Stimulated activated CD8-positive, alpha-beta memory T cell treated with anti-CD3 and anti-CD28 coated beads, Interleukin-2, amount 100 ng/mL, for 1 hour (primary cell): ENCODE measurements at places on chromosomes 5 and 9.

DNA sequence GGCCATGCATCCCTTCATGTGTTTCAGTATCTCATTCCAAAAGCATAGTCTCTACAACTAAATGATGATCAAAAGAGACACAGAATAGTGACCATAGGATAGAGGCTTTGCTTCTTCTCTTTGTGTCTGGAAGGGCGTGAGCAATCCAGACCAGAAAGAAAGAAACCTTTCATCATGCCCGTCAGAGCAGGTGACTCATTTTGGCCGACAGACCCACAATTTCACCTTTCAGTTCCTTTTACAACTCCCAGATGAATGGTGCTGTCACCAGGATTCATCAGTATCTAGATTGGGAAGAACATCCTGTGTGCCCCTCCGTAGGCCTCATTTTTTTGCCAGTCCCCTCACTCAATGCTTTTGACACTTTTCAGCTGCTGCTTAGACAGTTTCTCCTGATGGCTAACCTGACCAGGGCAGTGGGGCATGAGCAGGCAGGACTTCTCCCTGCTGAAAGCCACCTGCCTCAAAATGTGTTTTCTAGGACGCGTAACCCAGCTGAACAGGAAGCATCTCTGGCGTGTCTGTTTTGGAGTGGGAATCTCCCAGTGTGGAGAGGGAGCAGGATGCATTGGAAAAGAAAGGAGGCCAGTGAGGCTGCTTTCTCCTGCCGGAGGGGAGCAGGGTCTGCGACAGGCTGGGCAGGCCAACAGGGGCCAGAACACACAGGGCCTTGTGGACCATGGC lies 21.2 kb downstream of the ABLIM3 start:
- no peak for DNase-seq

GRCh38 chr5:12669326-12669725 lies 765.1 kb upstream of the CTNND2 start:
- no peak for DNase-seq

- no peak for DNase-seq
Observed at GRCh38 chr5:143791848-143792731, 19.9 kb upstream of the HMHB1 start.

DNA sequence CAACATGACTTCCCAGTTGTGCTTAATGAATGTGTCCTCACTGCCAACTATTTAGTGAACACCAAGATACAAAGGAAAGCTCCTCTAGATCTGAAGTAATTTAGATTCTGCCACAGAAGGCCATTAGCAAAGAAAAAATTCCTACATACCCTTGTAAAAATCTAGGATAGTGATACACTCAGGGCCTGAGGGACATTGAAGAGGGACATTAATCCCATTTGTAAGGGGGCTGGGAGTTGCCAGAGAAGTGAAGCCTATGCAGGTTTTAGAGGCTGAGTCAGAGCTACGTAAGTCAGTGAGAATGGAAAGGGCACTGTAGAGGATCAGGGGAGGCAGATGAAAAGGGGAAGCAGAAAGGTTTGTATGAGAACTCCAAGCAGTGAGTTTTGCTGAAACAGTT lies 286.9 kb upstream of the TARS1 start:
- no peak for DNase-seq

- DNase-seq, result no peak
Observed at GRCh38 chr9:36881743-36882441, 152.2 kb downstream of the PAX5 start.

DNA sequence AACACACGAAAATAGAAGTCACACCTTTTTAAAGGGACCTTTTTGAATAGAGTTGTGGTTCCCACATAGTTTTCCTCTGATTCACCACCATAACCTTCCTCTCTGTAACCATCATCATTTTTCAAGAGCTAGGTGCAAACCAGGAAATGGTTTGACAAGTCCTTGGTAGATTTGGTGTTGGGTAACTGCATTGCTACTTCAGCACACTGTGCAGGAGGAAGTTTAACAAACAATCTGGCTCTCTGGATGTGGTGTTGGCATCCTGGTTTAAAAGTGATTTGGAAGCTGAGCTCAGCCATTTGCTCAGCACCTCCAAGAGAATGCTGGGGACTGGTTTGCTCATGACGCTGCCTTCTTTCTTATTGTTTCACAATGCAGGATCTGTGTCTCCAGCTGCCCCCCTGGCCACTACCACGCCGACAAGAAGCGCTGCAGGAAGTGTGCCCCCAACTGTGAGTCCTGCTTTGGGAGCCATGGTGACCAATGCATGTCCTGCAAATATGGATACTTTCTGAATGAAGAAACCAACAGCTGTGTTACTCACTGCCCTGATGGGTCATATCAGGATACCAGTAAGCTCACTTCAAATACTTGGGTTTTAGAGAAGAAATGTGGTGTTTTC lies 213.1 kb downstream of the RFK start:
- DNase-seq, result no peak

DNA sequence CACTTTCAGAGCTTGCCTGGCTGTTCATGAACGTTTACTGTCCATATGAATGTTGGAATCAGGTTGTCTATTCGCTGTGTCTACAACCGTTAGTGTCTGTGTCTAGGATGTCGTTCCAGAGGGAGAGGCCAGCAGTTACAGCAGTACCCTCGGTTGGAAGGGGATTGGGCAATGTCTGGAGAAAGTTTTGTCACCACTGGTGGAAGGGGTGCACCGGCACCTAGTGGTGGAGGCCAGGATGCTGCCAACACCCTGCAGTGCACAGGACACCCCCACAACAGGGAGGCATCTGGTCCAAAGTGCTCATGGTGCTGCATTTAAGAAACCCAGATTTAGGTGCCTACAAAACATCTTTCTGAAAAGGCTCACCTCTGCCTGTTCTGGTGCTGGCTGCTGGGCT lies 220.7 kb downstream of the FANCC start:
- DNase-seq, result no peak

- no peak for DNase-seq
Observed at GRCh38 chr5:152542741-152543140, 137.7 kb upstream of the NMUR2 start.

GRCh38 chr5:42306287-42306686 lies 117.0 kb upstream of the GHR start:
- DNase-seq, result no peak

GRCh38 chr9:127498298-127498697 lies 47.0 kb downstream of the LRSAM1 start:
- DNase-seq, result no peak

DNA sequence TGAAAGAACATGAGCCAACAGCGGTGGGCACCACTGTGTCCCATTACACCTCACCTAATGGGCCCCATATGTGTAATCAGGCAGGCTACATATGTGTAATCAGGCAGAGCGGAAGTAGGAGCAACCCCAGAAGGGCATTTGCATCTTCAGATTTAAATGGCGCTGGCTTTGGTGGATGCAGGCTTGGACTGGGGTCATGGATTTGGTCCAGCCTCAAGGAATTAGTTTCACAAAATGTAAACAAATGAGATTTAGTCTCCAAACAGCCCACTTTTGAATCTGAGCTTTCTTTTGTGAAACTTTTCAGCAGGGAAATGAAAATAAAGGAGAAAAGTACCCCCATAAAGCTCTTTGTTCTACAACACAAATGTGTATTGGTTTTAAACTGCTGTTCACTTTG lies 161.3 kb downstream of the LPAR1 start:
- DNase-seq, result no peak

- DNase-seq, result no peak
Observed at GRCh38 chr9:106479679-106480078, 383.3 kb upstream of the ZNF462 start.

- DNase-seq, result no peak
Observed at GRCh38 chr5:74028976-74029375, 403.0 kb downstream of the ARHGEF28 start.

DNA sequence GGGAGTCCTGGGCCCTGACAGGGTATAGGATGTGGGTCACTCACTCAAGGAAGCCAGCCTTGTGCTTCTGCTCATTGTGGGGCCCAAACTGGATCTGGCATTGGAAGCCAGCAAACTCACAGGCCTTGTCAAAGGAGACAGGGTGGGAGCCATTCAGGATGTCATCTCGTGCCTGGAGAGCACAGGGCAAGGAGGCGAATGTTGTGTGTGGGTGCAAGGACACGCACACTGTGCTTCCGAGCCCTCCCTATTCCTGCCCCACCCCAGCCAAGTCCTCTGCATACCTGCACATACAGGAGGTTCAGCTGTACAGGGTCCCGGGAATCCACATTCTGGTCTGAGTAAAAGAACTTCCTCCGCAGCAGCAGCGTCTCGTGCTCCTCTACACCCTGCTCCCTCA lies 8.1 kb downstream of the TLN1 start:
- no peak for DNase-seq

DNA sequence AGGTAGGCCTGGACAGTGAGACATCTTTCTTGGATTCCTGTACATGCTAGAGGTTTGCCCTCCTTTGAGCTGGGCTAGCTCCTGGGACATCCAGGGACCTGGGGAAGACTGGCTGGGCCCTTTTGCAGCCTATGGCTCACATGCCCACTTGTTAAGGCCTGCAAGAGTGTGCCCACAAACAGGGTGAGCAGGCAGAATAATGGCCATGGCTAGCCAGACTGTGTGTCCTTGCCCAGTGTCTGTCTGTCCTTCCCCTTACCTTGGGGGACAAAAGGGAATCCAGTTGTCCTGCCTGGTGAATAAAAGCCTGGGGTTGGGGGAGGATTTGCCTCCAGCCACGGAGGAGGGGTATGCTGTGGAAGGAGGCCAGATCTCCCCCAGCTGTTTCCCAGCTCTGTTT lies 13.0 kb upstream of the CXXC5 start:
- DNase-seq, result no peak

GRCh38 chr9:19138084-19138483 lies 10.8 kb upstream of the PLIN2 start:
- DNase-seq, result no peak

GRCh38 chr5:138833080-138833479 lies 42.1 kb downstream of the LRRTM2 start:
- DNase-seq, result no peak

DNA sequence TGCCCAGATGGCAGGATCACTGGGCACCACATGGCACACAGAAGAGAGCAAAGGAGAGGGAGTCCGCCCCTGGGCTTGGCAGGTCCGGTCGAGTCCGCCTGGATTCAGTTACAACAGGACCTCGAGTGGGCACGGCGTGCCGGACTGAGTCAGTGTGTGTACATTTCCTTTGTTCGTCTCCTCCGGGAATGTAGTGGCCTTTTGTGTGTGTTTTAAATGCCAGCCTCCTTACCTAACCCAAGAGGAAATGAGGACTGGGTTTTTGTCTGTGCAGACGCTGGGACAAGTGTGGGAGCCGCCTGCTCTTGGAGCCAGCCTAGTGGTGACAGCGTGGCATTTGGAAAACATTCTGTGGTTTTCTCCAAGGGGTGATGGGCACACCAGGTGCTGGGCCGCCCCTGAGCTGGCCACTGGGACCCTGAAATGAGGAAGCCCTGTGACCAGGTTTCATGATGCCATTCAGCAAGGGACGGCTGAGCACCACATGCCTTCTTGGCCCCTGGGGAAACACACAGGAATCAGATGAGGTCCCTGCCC lies 9.6 kb downstream of the NEK6 start:
- no peak for DNase-seq

DNA sequence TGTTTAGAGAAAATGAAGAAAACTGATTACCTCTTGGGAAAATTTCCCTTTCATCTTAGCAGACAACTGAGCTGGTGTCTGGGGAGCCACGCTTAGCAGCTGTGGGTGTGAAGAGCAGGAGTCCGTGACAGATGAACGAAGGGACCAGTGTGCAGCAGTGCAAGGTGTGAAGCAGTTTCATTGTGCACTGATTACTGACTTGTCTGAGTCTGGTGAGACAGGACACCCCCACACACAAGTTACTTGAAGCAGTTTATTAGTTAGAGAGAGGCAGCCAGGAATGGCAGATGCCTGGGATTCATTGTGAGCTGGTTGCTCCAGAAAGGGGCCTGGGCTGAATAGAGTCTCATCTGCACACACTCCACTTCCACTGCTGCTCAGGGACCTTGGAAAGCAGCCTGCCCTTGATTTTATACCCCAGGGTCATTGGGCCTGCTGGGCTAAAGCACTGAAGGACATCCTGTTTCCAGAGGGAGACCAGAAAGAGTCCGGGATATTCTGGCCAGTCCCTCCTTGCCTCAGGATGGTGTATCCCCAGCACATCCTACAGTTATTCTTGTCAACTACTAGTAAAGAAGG lies 47.4 kb downstream of the FBXL7 start:
- no peak for DNase-seq

DNA sequence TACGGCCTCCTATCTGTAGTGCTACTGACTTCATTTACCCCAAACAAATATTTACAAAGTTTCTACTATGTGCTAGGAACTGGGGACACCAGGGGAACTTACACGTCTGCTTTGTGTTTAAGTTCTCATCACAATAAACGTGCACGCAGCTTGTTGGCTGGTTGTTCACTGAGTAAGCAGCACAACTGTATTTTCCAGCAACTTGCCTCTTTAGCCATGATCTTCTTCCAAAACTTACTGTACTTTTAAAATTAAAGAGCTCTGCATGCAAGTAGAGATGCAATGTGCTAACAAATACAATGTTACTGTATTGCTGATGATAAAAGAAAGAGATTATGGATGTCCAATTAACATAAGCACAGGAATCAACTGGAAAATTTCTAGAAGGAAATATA lies 62.8 kb downstream of the RAPGEF1 start:
- DNase-seq, result no peak

DNA sequence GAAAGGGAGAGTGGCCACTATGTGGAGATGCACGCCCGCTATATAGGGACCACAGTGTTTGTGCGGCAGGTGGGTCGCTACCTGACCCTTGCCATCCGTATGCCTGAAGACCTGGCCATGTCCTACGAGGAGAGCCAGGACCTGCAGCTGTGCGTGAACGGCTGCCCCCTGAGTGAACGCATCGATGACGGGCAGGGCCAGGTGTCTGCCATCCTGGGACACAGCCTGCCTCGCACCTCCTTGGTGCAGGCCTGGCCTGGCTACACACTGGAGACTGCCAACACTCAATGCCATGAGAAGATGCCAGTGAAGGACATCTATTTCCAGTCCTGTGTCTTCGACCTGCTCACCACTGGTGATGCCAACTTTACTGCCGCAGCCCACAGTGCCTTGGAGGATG lies 19.8 kb downstream of the RGMB start:
- DNase-seq, result no peak
